GOT3 (cell line): ENCODE measurements at places on chromosomes 4 and X.

DNA sequence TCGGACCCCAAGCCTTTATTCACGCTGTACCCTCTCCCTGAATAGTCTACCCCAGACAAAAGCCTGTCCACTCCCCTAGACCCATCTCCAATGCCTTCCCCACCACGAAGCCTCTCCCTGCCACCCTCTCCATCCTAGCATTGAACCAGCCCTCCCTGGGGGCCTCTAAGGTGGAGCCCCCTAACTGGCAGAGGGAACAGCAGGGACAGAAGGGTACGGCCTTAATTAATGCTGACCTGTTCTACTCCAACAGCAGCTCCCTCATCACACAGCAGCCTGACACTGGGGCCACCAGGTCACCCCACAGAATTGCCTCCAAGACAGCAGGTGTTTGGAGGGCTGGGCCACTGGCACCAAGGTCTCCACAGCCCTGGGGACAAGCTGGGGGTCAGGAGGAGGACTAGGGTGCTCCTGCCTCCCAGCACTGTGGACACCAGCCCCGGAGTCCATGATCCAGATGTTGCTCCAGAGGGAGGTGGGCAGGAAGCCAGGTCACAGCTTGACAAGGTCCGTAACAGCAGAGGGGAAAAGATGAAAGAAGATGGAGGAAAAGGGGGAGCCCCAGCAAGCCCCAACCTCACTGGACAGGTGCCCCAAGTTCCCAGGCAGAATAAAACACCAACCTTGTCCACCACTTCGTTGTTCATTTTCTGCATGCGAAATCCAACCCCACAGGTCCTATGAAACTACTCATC is 3.7 kb downstream of the CRMP1 start:
- no peak for DNase-seq

DNA sequence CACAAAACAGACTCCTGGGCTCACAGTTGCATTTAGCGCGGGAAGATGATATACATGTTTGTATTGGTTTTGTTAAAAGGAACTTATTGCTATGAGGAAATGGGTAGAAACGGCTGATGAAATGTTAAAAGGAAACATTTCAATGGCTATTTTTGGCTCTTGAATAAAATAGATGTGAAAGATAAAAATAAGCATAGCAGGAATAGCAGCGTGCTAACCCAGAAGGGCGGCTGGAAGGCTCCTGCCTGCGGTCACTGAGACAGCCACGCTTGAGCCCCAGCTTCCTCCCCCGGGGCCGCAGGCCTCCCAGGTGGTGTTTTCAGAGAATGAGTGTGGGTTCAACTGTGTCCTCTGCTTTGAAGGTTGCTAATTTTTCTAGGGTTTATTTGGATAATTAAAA is 35.0 kb upstream of the CLCN4 start:
- DNase-seq, result no peak

DNA sequence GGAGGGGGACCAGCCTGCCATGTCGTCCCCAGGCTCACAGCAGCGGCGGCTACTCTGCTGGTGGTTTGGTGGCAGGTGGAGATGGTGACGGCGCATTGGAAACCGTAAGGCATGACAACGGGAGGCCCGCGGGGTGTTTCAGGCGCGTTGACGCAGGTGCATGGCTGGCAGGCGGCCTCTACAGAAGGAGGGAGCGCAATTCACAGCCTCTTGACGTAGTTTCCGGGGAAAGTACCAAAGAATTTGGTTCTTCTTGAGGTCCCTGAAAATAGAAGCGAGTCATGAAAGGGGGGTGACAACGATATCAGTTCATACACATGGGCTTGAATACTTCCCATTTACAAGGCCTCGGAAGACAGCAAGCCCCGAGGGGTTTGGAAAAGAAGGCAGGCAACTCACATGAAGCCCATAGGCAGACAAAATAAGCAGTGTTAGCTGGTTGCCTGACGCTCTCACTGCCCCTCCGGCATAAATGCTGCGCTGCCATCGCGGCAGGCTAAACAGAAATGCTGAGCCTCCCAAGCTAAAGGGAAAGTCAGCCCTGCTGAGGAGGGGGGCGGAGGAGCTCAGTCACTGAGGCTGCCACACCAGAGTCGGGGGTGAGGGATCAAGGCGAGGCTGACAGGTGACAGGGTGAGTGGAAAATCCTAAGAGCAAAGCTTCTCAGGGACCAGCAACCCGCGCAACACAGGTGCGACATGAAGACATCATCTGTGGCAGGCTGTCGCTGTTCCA is 52.3 kb upstream of the PDLIM3 start:
- no peak for DNase-seq

- DNase-seq, result no peak
Observed at GRCh38 chr4:152264106-152264505, 271.8 kb downstream of the FBXW7 start.

- no peak for DNase-seq
Observed at GRCh38 chr4:2824329-2824835, 19.3 kb upstream of the ADD1 start.

DNA sequence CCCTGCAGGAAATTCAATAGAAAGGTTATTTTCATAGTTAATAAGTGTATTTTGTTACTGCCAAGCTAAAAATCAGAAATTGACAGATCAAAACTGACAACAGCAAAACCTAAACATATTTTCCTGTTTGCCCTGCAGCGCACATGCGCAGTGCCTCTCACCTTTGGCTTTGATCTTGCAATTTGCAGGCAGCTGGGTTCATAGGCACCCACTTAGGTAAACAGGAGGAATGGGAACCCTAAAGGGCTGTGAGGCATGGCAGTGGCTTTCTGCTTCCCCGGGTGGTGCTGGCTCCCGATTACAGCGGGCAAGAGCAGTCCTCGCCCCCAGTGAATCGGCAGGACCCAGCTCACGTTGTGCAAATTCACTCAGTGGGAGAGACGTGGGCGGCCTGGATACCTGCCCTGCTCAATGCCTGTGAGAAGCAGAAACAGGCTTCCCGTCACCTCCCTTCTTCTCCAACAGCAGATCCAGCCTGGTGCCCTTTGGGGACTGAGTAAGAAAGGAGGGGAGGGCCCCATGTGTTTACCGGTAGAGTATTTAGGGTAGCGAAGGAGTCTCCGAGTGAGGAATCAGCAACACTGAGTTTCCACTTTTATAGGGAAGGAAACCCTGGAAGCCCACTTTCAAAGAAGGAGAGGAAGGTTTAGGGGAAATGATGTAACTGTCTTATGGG is 25.7 kb downstream of the CCKAR start:
- DNase-seq, result no peak

DNA sequence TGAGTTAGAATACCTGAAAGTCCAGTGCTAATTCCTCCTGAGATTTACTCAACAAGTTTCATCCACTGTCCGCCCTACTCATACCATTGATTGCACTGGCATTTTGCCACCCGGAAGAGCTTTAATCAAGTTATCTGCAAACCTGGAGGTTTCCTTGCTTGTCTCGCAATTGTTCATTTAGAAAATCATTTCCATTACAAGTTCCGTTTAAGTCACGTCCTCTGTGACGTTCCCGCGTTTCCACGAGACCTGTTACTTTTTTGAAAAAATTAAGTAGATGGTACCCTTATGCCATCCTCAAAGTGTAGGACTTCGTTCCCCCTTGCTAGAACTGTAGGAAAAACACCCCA is 761 bp upstream of the FRYL start:
- DNase-seq, result no peak

- DNase-seq, result no peak
Observed at GRCh38 chr4:172698256-172698655, 470.4 kb upstream of the GALNT7 start.

- no peak for DNase-seq
Observed at GRCh38 chr4:145351162-145351561, 130.5 kb upstream of the SMAD1 start.

GRCh38 chrX:24146283-24146949 is 3.1 kb upstream of the ZFX start:
- no peak for DNase-seq

DNA sequence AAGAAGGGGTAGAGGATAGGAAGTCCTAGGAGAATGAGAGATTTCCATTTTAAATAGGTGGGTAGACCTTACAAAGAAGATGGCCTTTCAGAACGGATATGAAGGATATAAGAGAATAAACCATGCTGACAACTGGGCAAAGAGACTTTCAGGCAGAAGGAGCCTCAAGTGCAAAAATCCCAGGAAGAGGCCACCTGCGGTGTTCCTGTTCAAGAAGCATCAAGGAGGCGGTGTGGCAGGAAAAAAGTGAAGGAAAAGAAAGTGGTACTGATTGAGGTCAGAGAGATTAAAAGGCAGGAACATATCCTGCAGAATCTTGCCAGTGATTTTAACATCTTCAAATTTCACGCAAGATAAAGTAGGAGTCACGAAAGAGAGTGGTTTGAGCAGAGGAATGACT is 172.0 kb downstream of the FSTL5 start:
- no peak for DNase-seq
